GM19239 (cell line): ENCODE measurements at places on chromosomes 13 and 19.
A peak's percentile ranks its signal among the peaks of the same experiment; 100 is the strongest.

DNA sequence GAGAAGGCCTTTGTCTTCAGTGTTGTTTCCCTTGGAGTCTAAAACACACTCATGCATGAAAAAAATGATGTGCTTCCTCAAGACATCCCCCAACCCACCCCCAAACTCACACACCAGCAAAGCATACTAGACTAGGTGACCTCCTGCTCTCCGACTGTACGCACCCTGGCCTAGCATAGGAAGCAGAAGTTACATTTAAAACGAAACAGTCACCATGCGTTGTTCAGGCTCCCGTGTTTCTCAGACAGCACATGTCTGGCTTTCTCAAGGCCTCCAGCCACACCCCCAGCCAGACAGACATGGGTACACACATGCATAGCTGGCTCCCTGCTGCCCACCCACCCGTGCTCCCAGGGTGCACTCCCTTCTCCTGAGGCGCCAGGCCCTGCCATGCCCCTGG is 28.7 kb upstream of the C1QTNF9 start:
- peak; percentile 31 for DNase-seq

DNA sequence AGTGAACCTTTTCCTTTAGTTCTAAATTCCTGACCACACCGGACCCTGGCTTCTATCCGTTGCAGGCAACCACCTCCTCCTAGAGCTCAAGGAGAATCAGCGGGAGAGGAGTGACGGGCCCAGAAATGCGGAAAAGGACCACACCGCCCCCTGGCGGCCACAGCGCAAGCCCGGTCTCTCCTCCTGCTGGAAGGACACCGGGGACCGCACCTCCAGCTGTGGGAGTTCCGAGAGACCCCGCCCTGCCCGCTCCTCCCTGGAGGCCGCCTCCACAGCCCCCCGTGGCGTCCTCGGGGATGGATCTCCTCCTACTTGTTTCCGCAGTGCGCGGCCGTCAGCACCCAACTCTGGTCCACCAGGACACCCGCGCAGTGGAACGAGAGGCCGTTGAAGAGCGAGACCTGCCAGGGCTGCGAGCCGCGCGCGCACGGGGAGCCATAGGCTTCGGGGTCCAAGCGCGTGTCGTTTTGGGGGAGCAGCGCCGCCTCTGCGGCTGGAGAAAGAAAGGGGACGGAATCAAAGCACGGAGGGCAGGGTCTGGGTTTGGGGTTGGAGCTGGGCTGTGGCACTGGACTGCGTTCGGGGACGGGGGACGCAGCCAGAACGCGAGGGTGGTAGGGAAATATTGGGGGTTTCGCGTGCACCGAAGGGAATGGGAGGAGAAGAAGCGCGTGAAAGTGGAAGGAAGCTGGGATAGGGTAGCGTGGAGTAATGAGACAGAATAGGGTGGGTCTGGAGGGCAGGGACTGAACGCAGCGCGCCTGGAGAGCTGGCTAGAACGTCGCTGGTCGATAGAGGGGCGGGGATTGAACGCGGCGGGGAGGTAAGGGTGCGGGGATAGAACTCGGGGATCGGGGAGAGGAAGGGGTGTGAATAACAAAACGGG is 2.5 kb downstream of the KLK10 start:
- no peak for DNase-seq

DNA sequence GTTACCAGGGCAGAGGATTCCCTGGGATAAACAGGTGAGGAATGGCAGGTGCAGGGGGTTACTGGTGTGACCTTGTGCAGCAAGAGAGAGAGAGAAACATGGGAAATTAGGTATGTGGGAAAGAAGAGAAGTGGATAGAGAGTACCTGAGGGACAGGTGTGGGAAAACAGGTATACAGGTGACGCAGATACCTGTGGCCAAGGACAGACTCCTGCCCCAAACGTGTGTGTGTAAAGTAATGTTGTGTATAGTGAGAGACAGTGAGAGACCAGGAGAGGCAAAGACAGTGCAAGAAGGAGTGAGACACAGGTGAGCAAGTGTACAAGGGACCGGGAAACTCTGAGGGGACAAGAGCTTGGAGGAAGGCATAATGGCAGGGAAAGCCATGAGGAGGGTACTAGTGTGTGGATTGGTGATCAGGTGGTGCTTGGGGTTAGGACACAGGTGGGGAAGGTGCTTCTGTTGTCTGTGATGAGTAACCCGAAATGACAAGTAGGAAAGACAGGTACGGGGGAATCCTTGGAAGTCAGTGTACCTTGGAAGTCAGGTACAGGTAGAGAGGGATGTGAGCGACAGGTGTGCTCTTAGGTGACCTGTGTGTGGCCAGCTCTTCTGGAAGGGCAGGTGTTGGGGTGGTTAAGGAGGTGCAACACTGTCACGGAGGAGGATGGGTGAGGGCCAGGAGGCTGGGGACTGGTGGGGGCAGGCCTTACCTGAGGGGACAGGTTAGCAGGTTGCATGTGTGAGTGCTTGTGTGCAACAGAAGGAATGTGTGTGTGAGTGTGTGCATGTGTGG is 2.8 kb downstream of the ERFL start:
- DNase-seq, result no peak

DNA sequence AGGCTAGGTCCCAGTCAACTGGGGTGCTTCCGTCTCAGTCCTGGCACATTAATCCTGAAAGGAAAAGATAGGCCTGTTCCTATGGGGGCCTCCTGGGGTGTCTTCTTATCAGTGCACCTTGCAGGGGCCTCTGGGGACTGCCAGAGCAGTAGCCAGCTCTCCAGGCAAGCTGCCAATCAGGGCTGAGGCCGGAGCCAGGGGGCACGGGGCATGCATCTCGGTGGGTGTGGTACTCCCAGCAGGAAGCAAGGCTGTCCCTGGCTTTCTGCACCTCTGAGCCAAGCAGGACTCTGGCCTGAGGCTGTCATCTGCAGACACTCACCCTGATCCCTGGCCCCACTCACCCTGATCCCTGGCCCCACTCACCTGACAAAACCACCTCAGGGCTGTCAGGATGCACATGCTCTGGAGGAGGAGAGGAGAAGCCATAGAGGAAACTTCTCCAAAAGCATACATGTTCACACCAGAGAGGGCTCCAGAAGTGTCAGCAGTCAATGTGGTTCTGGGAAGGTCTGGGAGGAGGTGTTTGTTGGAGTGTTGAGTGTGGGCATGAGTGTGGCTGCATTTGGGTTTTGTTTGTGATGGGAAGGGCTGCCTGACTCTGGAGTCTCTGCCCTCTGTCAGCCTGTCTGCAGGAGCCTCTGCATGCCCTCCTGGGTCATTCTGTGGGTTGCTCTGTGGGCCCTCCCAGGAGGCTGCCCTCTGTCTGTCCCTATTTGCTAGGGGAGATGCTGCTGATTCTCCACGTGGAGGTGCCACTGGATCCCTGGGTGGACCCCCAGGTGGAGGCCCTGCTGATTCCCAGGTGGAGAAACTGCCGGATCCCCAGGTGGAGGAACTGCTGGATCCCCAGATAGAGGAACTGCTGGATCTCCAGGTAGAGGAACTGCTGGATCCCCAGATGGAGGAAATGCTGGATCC is 22.7 kb upstream of the KCTD15 start:
- no peak for DNase-seq

- DNase-seq, result no peak
Measured at GRCh38 chr13:98485561-98485960, 91.3 kb downstream of the STK24 start.

- no peak for DNase-seq
Measured at GRCh38 chr13:98401934-98402333, 175.0 kb downstream of the STK24 start.

- no peak for DNase-seq
Measured at GRCh38 chr13:24512908-24513213, 283 bp upstream of the PARP4 start.

- DNase-seq, result no peak
Measured at GRCh38 chr13:95115525-95115924, 185.7 kb downstream of the ABCC4 start.

GRCh38 chr13:37947419-37948140 is 78.0 kb upstream of the TRPC4 start:
- DNase-seq, result no peak

DNA sequence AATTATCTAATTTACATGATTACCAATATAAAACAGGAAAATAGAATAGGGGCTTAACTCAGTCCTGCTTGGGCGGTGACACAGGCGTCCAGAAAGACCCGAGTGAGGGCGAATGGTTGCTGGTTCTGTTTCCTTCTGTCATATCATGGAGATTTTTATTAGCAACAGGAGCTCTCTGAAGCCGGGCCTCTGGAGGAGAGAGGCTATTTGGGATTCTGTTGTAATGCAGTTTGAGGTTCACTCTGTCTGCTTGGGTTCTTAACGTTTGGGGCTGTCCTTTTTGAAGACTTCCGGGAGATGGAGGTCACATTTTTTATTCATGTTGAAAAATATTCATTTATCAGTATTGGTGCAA is 115.7 kb upstream of the ZNF536 start:
- DNase-seq, result no peak

DNA sequence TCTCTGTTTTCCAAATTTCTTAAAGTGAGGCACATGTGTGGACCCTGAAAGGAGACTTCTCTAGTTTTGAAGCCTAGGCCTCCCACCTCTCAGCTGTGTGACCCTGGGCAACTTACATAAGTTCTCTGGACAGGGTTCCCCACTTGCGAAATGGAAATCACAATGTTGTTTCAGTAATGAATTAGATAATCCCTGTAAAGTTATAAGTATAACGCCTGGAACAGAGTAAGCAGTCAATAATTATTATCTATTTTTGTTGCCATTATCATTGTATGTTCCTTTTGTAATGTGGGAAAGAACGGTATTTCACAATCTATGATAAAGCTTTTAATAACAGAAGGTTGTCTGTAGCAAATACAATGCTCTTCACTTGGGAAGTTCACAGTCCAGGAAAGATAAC is 437.3 kb upstream of the ZNF507 start:
- no peak for DNase-seq

DNA sequence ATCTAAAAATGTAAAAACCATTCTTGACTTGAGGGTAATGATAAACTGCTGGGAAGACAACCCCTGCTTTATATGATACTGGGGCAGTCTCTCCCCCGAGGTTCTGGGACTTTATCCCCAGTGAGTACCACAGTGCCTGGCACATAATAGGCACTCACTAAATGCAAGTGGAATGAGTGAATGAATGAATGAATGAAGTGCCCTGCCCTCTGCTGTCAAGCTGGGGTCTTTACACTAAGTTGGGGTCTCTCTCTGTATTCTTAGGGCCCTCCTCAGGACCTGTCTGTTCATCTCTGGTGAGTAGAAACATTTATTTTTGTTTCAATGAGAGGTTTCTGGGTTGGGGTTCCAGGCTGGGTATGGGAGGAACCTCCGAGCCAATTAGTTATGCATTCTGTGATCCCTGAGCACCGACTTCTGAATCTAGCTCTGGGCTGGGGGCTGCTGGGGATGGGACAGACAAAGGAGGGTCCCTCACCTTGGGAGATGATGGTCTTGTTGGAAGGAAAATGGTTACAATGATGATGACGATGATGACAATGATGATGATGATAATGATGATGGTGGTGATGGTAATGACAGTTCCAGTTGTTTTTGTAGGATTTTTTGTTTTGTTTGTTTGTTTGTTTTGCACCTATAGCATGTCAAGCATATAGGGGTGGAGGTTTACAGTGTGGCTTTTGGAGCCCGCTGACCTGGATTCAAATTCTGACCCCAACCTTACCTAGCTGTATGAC is 44.3 kb upstream of the ADGRE1 start:
- DNase-seq, result no peak

DNA sequence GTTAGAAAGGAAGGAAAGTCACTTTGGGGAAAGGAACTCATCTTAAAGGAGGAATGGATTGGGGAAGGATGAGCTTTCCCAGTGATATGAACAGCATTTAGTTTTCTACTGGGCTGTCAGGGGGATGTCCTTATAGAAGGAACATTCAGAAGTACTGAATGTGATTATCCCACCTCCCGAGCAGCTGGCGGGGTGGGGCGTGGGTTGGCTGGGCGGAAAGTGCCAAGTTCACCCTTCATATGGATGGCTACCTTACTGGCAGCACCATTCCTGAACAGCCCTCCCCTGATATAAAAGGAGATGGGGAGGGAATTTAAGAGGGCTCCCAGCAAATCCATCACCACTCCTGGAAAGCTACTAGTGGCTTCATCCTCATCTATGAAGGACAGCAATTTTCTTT is 190.7 kb downstream of the DNAJC15 start:
- no peak for DNase-seq
